ENCODE measurements at places on chromosomes 1 and 21. TPM values are rescaled to one million over a fixed set of nuclear protein-coding genes. Genes with fewer than 3 reads are reported as not detected.

Gene EXO1
- total RNA-seq: 5.5 TPM

Gene CR1L
- total RNA-seq: 1.7 TPM

DNA sequence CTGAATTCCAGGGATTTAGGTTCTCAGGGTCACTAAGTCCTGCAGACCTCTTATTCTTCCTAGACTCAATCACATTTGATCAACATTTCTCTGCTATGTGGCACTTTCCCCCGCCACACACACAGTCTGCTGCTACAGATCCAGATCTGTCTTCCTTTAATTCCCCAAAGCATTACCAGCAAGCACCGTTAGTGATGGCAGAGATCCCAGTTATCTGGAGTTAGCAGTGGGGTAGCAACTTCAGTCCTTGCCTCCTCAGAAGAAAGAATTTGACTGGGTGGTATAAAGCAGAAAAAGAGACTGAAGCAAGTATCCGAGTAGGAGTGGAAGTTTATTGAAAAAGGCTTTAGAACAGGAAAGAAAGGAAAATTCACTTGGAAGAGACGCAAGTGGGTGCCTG is 100.4 kb upstream of the ETV3 start:
- H3K27me3 ChIP-seq: peaks cover 4% of the 10 kb centered on the region
- H3K27ac ChIP-seq: no peak overlapping the region
- H3K4me1 ChIP-seq: peaks cover 30% of the 10 kb centered on the region
- no peak for DNase-seq

DNA sequence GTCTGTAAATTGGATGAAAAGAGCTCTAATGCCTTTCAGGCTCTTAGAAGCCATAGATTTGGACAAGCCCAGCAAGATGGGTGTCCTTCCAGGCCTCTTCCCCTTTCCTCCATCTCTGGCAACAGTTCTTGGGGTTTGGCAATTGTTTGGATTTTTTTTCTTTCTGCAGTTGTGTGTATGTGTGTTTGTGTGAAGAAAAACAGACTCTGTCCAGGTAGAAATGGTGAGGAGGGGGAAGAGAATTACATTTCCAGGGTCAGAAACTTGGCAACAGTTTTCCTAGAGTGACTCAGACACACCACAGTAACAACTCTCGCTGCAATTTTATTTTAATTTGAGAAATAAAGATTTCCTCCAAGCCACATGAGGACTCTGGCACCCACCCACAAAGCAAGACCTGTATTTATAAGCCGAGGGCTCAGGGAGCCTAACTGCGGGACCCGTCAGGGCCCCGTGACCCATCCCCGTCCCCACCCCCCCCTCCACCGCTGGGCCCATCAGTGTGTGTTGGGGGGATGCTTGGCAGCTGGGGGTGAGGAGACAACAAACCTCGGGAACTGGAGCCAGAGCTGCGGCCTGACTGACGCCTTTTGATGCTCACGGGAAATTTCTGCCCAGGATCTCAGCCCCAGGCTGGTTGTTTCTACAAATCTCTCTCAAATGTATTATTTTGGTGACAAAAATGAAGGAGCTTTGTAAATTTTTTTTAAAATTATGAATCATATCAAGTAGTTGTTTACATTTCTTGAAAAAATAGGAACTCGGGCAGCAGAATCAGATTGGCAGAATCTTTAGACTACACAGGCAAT is 4.4 kb downstream of the TMEM200B start:
- H3K36me3 ChIP-seq: no peaks in the 10 kb centered on the region
- no peak for DNase-seq
- no peak overlapping the region for H3K27ac ChIP-seq
- H3K4me3 ChIP-seq: no peak overlapping the region
- H3K4me1 ChIP-seq: peaks cover 41% of the 10 kb centered on the region

DNA sequence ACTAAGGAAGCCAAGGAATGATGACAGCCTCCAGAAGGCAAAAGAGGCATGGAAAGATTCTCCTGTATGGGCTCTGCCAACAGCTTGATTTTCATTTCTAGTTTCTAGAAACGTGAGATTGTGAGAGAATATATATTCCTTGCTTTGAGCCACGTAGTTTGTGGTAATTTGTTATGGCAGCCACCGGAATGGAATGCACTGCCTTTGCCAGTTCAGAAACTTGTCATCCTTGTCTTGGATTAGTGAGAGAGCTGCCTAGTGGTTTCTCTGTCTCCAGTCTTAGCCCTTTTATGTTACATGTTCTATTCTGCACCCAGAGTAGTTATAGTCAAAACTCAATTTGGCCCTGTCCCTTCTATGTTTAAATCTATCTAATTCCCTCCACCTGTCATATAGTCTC is 216.0 kb upstream of the PTGFR start:
- H3K4me1 ChIP-seq: no peaks in the 10 kb centered on the region
- H3K27me3 ChIP-seq: no peaks in the 10 kb centered on the region

DNA sequence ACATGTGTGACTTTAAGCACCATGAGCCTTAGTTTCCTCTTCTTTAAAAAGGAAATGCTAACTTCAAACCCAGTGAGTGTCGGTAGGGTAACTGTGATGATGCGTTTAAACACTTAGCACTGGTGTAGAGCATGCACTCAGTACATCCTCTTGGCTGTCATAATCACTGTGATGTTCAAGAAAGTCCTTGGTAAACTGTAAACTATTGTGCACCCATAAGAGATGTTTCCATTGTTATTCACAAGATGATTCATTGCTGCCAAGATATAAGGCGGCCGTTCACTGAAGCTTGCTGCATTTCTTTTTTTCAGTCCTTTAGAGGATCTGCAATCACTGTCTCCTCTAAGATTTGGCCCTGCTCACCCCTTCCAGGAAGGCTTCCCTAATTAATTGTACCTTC is 61.8 kb upstream of the DAB1 start:
- no peaks in the 10 kb centered on the region for H3K36me3 ChIP-seq
- DNase-seq: no peak
- H3K4me1 ChIP-seq: no peaks in the 10 kb centered on the region
- no peaks in the 10 kb centered on the region for H3K27me3 ChIP-seq

GRCh38 chr1:61472876-61473275 is 252.1 kb downstream of the TM2D1 start:
- H3K36me3 ChIP-seq: no peaks in the 10 kb centered on the region
- H3K27me3 ChIP-seq: no peaks in the 10 kb centered on the region
- DNase-seq: no peak
- H3K27ac ChIP-seq: no peak overlapping the region

GRCh38 chr1:147712605-147713004 is 42.3 kb upstream of the ACP6 start:
- no peak for DNase-seq
- no peak overlapping the region for H3K27ac ChIP-seq
- no peak overlapping the region for H3K4me3 ChIP-seq
- no peaks in the 10 kb centered on the region for H3K36me3 ChIP-seq
- H3K4me1 ChIP-seq: no peaks in the 10 kb centered on the region
- peaks cover 7% of the 10 kb centered on the region for H3K27me3 ChIP-seq

GRCh38 chr1:51515312-51515960 is 3.6 kb downstream of the EPS15 start:
- no peak overlapping the region for H3K4me3 ChIP-seq
- H3K27ac ChIP-seq: no peak overlapping the region
- H3K27me3 ChIP-seq: no peaks in the 10 kb centered on the region
- H3K36me3 ChIP-seq: no peaks in the 10 kb centered on the region
- DNase-seq: no peak
- peaks cover 43% of the 10 kb centered on the region for H3K4me1 ChIP-seq

GRCh38 chr1:179803104-179803503 is 60.0 kb downstream of the FAM163A start:
- no peak overlapping the region for H3K4me3 ChIP-seq
- H3K27me3 ChIP-seq: no peaks in the 10 kb centered on the region
- no peaks in the 10 kb centered on the region for H3K4me1 ChIP-seq
- H3K36me3 ChIP-seq: no peaks in the 10 kb centered on the region

Measured in stomach (tissue), 19 donors.